ENCODE measurements at places on chromosomes 11 and 22. TPM values are rescaled to one million over a fixed set of nuclear protein-coding genes. Genes with fewer than 3 reads are reported as not detected.

Gene TRIM64C
- polyA plus RNA-seq, result not detected

Gene C11orf52
- not detected for polyA plus RNA-seq

Gene RIBC2
- polyA plus RNA-seq, result not detected

Gene OR5B21
- not detected for polyA plus RNA-seq

Gene CALCA
- not detected for polyA plus RNA-seq

Gene PATE2
- not detected for polyA plus RNA-seq

Gene ROM1
- 1.8 TPM for polyA plus RNA-seq

GRCh38 chr11:44437122-44437521 is 127.2 kb upstream of the ALX4 start:
- DNase-seq, result no peak

DNA sequence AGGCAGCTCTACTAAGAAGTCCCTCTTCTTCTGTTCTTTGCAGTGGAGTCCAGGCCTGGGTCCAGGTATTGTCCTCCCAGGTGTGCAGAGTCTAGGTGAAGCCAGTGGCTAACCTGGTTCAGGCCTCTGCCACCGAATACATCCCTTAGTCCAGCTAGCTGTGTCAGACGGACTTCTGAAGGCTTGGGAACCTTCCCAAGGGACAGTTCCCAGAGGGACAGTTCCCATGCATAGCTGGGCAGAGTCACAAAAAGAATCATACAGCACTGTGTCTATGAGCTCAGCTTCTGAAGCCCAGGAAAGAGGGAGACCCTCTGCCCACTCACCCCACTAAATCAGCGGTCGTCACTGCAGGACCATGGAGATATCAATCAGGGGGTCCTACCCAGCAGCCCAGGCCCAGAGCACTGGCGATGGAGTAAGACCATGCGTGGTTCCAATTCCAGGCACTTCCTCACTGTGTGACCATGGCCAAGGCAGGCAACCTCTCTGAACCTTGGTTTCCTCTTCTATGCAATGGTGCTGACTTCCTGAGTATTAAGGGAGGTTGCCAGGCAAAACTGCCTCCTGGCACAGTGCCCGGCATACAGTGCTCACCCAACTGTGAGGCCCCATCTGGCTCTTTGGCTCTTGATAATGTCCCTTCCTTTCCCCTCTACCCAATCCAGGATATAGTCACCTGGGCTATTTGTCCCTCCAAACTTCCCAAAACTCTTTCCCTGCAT is 3.4 kb downstream of the MS4A10 start:
- no peak for DNase-seq

DNA sequence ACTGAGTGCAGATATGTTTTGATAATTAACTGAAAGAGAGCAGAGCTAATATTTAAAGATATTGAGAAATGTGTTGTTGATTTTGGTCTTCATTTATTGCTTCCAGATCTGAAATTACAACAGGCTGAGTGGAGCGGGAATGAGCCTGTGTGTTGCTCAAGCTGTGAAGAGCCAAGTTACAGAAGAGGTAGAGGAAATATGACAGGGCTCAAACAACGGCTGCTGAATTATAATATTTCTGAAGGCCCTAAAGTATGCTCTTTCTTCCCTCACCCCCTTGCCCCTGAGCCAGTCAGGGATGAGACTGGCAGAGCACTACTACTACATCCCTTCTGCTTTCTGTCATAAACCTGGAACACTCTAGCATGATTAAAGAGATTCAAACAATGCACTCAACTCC is 115.6 kb downstream of the FANCF start:
- DNase-seq, result no peak

- no peak for DNase-seq
These were observed 19.7 kb upstream of the RAG2 start for GRCh38 chr11:36617543-36618362.

GRCh38 chr11:19480540-19480939 is 232.1 kb upstream of the NAV2 start:
- DNase-seq, result no peak

DNA sequence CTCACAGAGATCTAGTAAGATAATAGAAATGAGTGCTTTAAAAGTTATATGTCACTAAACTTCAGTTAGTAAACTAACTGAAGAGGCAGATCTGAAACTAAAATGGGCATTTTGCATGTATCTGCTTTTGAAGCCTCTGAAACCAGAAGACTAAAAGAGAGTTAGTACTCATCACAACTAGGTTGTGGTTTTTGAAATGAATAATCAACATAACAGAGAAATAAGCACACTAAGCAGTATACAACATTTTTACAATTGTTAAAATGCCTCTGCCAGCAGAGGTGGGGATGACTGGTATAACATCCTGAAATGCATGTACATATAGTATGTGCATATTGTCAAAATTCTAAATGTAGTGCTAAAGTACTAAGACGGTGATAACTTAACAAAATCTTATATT is 564.5 kb downstream of the DLG2 start:
- no peak for DNase-seq

DNA sequence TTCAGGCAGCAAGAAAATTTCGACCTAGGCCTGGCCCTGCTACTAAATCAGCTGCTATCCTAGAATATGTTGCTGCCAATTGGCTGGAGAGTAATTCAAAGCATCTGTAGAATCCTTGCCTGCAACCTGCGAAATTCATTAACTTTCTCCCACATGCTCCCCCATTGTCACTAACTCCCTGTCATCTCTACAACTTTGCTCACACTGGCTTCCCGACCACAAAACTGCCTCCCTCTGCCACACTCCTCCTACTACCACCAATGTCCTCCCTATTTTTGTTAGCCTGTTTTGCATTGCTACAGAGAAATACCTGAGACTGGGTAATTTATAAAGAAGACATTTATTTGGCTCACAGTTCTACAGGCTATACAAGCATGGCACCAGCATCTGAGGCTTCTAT is 570.6 kb downstream of the INSC start:
- DNase-seq, result no peak

- no peak for DNase-seq
These were observed 58.1 kb upstream of the PGR start for GRCh38 chr11:101187748-101188147.

DNA sequence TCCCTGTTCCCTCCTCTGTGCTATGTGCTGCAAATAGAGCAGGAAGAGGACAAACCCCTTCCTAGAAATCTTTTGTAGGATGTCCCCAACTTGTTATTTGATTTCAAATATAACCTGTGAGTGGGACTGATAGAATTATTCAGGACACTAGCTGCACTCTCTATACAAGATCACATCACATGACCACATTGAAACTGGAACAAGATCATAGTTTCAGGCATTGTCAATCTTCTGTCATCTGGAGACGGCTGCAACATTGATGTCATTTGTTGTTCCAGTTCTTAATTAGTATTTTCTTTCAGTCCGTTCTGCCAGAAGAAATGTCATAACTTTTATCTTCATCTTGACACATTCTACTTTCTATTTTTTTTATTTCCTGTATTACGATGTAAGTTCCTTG is 89.3 kb downstream of the GRIA4 start:
- DNase-seq, result no peak

DNA sequence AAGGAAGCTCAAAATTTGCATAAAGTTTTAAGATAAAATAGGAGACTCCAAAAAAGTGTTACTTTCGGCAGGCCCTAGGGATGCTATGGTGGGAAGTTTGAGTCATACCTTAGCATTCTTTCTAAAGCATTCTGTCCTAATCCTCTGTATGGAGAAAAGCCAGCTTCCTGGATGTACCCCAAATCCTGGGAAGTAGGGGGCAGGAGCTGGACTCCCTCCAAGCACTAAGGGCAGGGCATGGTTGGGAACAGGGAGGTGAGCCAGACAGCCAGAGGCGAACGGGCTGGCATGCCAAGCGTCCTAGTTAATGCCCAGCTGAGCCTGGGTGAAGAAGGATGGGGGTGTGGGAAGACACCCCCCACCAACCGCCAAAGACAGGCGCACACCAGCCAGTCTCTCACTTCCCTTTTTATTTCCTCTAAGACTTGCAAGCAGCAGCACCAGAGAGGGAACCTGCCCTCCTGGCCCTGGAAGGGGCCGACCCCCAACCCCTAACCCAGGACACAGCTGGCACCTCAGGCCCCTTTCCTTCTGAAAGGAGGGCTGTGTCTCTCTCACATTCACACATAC is 23.9 kb downstream of the RTN4RL2 start:
- no peak for DNase-seq

DNA sequence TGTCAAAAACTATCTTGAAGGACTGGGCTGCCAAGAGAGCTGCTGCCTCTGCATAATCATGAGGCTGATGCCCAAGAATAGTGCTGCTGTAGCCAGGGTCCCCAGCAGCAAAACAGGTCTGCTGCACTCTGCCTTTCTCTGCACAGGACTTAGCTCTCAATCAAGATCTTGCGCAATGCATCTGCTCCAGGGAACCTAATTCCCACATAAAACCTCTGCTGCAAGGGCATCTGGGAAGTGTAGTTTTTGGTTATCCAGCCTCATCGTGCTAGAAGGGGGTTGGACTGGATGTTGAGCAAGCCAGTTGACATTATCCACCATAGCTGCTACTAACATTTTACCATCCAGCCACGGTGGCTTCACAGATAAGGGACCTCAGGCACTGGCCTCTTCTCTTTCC is 192.7 kb downstream of the C11orf91 start:
- DNase-seq, result no peak
